ENCODE measurements at places on chromosomes 11 and 22.

- DNase-seq: no peak
Observed at GRCh38 chr11:81444297-81444696, 1289.4 kb downstream of the FAM181B start.

DNA sequence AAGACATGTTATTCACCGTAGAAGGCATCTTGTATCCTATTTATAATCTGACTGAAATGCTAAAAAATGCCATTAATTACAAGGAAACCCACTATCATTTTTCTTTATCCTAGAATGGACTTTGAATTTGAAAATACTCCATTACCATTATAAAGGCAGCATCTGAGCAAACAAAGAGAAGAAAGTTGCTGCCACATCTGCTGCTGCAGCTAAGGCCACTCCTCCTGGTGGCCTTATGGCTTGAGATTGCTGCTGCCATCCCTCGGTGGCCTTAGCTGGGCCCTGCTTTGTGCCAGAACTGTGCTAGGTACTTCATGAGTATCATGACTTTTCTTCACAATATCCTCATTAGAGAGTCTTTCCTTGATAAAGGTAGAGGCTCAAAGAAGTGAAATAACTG lies 1210.1 kb upstream of the TENM4 start:
- no peak for DNase-seq

DNA sequence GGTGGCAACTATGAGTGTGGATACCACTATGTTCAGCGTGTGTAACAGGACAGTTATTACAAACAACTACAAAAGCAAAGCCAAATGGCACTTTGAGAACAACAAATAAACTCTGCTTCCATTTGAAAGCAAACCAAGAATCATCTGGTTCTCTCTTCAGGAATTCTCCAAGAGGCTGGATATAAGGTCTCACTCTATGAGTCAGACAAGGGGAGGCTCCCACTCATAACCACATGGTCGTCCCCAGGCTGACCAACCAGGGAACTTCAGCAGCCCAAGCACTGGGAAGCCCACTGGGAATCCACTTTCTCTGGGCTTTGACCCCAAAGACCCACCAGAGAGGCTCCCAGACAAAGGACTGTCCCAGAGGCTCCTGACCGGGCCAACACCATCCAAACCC lies 35.3 kb downstream of the DGCR2 start:
- no peak for DNase-seq

DNA sequence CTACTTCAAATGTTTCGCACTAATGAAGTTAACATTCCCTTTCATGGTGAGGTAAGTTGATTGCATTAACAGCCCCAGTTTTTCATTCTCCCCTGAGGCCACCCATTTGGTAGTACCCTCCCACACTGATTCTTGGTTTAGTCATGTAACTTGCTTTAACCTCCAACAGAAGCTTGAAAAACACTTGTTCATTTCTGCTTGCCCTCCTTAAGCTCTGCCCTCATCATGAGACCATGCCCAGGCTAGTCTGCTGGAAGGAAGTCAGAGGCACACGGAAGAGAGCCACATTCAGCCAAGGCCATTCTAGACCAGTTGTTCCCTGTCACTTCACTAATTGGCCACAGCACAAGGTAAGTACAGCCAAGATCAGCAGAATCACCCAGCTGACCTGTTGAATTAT lies 50.7 kb upstream of the CD44 start:
- no peak for DNase-seq

- DNase-seq: no peak
Observed at GRCh38 chr11:134759855-134760254, 347.8 kb upstream of the B3GAT1 start.

GRCh38 chr11:69462106-69462951 lies 19.1 kb upstream of the LINC01488 start:
- no peak for DNase-seq

GRCh38 chr11:94183886-94184264 lies 55.2 kb downstream of the PANX1 start:
- no peak for DNase-seq

DNA sequence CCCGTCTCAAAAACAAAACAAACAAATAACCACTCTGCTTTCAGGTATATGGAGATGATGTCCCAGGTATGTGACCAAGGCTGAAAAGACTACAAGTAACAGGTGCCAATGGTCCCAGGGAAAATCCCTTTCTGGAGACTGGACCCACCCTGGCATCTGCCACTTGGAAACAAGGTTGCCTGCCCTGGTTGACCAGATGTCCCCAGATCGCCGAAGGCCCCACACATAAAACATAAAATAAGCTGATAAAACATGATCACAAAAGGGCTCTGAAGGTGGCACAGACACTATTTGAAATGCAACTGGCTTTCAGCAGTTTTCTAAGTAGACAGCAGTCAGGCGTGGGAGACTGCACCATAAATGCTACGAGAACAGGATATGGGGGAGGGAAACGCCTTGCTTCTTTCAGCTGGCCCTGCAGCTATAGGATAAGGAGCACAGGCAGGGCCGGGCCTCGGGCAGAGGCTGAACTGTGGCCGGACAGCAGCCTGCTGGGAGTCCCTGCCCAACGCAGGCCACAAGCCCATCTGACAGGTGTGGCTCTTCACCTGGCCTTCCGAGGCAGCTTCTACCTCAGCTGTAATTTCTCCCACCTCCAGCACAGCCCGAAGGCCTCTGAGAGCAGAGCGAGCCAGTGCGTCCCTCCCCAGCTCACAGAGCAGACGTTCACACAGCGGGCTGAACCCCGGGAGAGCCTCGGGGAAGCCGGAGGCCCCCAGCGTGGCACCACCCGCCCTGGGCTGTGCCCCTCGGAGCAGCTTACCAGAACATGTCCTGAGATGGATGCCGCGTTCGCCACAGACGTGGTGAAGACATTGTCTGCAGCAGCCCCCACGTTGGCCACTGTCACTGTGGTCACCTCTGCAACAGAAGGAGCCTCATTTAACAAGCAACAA lies 4.0 kb downstream of the DEAF1 start:
- DNase-seq: no peak

DNA sequence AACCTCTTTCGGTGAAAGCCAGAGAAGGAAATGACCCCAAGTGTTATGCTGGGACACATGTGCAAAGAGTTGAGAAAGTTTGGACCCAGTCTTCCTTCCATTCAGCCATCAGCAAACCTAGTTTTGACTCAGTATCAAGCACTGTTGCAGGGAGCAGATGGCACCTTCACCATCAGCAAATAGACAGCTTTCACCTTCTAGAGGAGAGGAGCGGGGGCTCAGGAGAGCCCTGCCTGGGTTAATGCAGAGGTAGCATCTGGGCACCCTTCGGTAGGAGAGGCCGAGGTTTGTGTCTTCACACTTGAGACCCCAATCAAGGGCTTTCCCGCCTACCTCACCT lies 16.2 kb upstream of the MFRP start:
- no peak for DNase-seq

DNA sequence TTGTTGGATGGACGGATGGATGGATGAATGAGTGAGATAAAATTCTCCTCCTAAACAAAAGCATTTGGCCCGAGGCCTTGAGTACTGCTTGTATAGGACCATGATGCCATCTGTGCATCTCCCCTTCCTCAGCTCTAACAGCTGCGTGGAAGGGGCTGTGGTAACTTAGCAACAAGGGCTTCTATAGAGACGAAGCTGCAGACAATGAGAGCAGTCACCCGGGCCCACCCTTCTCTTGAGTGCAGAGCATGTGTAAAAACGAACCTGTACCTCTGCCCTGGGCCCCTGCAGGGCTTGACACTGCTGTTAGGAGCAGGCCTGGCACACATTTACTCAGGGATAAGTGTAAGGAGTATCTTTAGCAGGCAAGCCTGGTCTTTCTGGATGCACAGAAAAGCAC lies 391.5 kb downstream of the CADM1 start:
- DNase-seq: no peak
